NCI-H1417 (cell line): ENCODE measurements at places on chromosomes 4 and X.

DNA sequence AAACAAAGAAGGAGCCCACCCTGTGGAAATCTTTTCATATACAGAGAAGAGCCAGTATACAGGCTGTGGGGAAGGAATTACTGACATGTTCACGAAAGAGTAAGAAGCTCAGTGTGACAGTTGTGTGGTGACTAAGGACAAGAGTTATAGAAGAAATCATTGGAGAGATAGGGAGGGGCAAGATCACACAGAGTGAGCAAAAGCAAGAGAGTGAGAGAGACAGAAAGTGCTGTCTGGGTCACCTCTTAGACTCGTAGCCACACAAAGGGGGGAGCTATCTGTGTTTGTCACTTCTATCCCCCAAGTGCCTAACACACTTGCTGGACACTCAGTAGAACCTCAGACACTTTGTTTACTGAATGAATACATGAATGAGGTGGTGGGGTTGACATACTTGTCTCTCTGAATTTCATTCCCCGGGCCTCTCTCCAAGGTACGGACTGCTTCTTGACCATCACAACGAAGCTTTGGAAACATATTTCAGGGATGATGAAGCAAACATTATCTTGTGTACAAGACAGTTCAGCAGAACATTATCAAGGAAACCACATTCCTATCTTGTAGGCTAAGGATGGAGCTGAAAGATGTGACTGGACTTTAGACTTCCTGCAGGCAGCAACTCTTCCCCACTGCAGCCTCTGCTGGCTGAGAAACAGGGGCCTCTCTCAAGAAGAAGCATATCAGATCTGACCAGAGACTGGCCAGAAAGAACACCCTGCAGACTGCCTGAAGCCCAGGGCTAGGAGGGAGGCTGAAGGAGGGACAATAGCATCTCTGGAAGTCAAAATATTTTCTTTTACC is 168.2 kb downstream of the AMELX start:
- DNase-seq: no peak

DNA sequence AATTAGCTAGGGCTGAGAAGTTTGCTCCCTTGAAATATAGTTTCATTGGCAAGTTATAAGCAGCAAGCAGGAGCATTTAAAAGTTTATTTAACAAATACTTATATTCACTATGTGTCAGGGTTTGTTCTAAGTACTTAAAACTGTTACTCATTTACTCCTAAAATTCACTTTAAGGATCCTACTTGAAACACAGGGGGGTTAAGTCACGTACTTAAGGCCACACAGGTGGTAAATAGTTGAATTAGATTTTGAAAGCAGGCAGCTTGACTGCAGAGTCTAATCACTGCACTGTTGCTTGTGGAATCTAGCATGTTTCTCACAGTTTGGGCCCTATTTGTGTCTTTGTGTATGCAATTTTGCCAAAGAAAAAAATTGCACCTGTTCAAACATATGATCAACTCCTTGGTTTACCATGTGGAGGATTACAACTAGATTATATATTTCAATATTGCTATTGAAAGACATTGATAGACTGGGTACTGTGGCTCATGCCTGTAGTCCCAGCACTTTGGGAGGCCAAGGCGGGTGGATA is 7.6 kb downstream of the SGMS2 start:
- DNase-seq: no peak

DNA sequence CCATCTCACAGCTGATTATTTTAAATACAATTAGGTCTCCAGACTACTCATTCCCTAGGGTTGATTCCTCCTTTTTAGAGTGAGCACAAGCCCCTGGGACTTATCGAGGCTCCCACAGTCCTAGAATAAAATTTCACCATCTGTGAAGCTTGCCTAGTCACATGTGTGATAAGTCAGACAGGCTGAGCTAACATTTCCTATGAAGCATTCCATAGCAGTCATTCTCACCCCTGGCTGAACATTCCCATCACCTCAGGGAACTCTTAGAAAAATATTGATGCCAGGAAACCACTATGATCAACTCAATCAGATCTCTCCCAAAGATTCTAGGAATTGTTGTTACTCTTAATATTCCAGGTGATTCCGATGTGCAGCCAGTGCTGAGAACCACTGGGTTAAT is 37.7 kb downstream of the ARHGEF9 start:
- no peak for DNase-seq

DNA sequence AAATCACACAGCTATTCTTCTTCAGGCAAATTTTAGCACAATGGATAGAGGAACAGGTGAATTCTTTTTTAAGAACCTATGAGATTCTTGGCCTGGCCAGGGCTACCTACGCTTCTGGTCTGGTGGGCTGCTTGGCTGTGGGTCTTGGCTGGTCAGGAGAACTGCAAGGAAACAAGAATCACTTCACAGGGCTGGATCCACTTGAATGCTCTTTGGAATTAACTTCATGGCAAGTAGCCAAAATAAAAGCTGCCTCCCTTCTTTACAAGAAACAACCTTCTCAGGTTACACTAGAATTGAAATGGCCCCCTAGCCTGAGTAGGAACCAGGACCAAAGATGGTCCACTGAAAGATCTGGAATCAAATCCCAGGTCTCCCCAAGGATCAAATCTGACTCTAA is 519.1 kb downstream of the IQCM start:
- no peak for DNase-seq

- DNase-seq: no peak
These were observed 4.2 kb upstream of the CUL4B start for GRCh38 chrX:120564925-120565324.

DNA sequence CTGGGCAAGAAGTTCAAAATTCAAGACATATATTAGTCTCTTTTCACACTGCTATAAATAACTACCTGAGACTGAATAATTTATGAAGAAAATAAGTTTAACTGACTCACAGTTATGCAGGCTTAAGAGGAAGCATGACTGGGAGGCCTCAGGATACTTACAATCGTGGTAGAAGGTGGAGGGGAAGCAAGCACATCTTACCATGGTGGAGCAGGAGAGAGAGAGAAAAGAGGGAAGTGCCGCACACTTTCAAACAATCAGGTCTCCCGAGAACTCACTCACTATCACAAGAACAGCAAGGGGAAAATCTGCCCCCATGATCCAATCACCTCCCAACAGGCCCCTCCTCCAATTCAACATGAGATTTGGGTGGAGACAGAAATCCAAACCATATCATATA is 273.3 kb upstream of the RASGEF1B start:
- DNase-seq: no peak

- no peak for DNase-seq
These were observed 230.8 kb downstream of the INPP4B start for GRCh38 chr4:142615324-142615665.
